ENCODE measurements at places on chromosomes 1 and 21. TPM values are rescaled to one million over a fixed set of nuclear protein-coding genes. Genes with fewer than 3 reads are reported as not detected.

Gene ARHGEF2
- total RNA-seq: 27.3 TPM

Gene NMNAT1
- total RNA-seq: 5.6 TPM

Gene SPATA45
- not detected for total RNA-seq

Gene ACTA1
- total RNA-seq: 16,163 TPM

Gene KRTAP19-3
- total RNA-seq: not detected

Gene C1orf185
- not detected for total RNA-seq

Gene IFI44L
- 8.3 TPM for total RNA-seq

Gene RGS1
- 1.0 TPM for total RNA-seq

Gene TNFRSF4
- 2.1 TPM for total RNA-seq

Gene ABCB10
- 14.5 TPM for total RNA-seq

Gene TMEM269
- total RNA-seq: 0.25 TPM

Gene MAP3K7CL
- total RNA-seq: 15.5 TPM

Gene MSH4
- total RNA-seq: 0.15 TPM

Gene TSPAN1
- total RNA-seq: 9.0 TPM

Gene LDLRAD1
- not detected for total RNA-seq

Gene PAQR6
- total RNA-seq: not detected

Gene DYNLT4
- not detected for total RNA-seq

Gene LRRC47
- 64.2 TPM for total RNA-seq

Gene CFHR4
- total RNA-seq: not detected

Gene HSD11B1
- total RNA-seq: 7.1 TPM

Gene KCNK1
- total RNA-seq: 0.49 TPM

Gene AGPAT3
- total RNA-seq: 58.7 TPM

Gene ZSWIM5
- 0.80 TPM for total RNA-seq

Gene NTMT2
- total RNA-seq: not detected

Gene RIPK4
- total RNA-seq: 0.07 TPM

Gene MARK1
- 2.5 TPM for total RNA-seq

Gene ACTL8
- total RNA-seq: not detected

Gene TSTD1
- 52.6 TPM for total RNA-seq

Gene HJV
- 585 TPM for total RNA-seq

Gene OR2L13
- total RNA-seq: not detected

Gene FYB2
- 1.8 TPM for total RNA-seq

Gene TMEM82
- total RNA-seq: 0.33 TPM

Gene C1orf87
- not detected for total RNA-seq

Gene FAM167B
- 2.3 TPM for total RNA-seq

Gene TCP10L
- 0.36 TPM for total RNA-seq

Gene SPATC1L
- total RNA-seq: 3.9 TPM

Gene IFT25
- 2.8 TPM for total RNA-seq

Gene RPAP2
- total RNA-seq: 19.1 TPM

Gene C1QC
- 12.9 TPM for total RNA-seq

Gene CDC7
- total RNA-seq: 0.20 TPM

Gene UMODL1
- total RNA-seq: not detected

Gene GLRX2
- total RNA-seq: 15.4 TPM

Gene CLCNKB
- not detected for total RNA-seq

Gene ZNF678
- 2.3 TPM for total RNA-seq

Gene ELAVL4
- total RNA-seq: not detected

Gene CATSPERE
- not detected for total RNA-seq

Gene KCNJ9
- not detected for total RNA-seq

Gene KCNQ4
- 3.3 TPM for total RNA-seq

Gene LAD1
- total RNA-seq: 6.2 TPM

Gene TRAF5
- total RNA-seq: 0.29 TPM

Gene NTNG1
- not detected for total RNA-seq

Gene DNASE2B
- total RNA-seq: 2.0 TPM

Gene CLCA2
- not detected for total RNA-seq

Gene S100A12
- total RNA-seq: 2.9 TPM

Gene BGLAP
- total RNA-seq: not detected

Gene ACOT11
- 3.2 TPM for total RNA-seq

Gene ABCG1
- total RNA-seq: 43.3 TPM

Data from gastrocnemius medialis (tissue), 4 donors.